ENCODE measurements at places on chromosomes 7 and 10. TPM values are rescaled to one million over a fixed set of nuclear protein-coding genes. Genes with fewer than 3 reads are reported as not detected.

Gene STAMBPL1
- total RNA-seq, result 1.4 TPM

Gene IDI1
- total RNA-seq, result 66.4 TPM

Gene PRXL2A
- 29.2 TPM for total RNA-seq

Gene AGR2
- total RNA-seq, result 1.4 TPM

Gene PRRT4
- 1.0 TPM for total RNA-seq

Gene SP8
- not detected for total RNA-seq

Gene CCL24
- total RNA-seq, result not detected

Gene LIPF
- total RNA-seq, result 0.36 TPM

Gene MCM10
- 0.64 TPM for total RNA-seq

Gene IL2RA
- not detected for total RNA-seq

Gene HOXA10
- 37.9 TPM for total RNA-seq

Gene ERCC6
- 10.0 TPM for total RNA-seq

Gene PAPOLB
- total RNA-seq, result 0.10 TPM

Gene NPY
- not detected for total RNA-seq

Gene TUBAL3
- total RNA-seq, result 0.18 TPM

Gene BTBD16
- total RNA-seq, result 0.55 TPM

Gene IFIT1
- total RNA-seq, result 2.8 TPM

Gene LRRD1
- not detected for total RNA-seq
